ENCODE measurements at places on chromosomes 2 and 18. TPM values are rescaled to one million over a fixed set of nuclear protein-coding genes. Genes with fewer than 3 reads are reported as not detected.
A peak's percentile ranks its signal among the peaks of the same experiment; 100 is the strongest.

Gene FAM124B
- 0.37 TPM for total RNA-seq

Gene DHRS9
- 2.3 TPM for total RNA-seq

DNA sequence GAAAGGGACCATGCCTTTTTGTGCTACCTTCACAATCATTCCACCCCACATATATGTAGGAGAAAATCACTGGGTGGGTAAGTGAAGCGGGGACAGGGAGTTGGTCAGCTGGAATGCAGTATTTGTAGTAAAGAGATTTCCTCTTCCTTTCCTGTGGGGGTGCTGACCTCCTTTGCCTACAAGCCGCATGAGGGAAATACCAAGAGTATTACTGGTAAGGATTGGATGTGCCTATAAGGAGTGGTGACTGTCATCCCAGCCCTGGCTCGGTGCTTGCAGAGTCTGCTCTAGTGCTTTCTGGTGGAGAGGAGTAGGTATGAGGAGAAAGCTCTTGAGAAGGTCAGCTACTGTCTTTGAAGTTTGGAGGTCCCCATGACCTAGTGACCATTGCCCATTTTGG is 324.6 kb downstream of the HRH4 start:
- no peak for DNase-seq

DNA sequence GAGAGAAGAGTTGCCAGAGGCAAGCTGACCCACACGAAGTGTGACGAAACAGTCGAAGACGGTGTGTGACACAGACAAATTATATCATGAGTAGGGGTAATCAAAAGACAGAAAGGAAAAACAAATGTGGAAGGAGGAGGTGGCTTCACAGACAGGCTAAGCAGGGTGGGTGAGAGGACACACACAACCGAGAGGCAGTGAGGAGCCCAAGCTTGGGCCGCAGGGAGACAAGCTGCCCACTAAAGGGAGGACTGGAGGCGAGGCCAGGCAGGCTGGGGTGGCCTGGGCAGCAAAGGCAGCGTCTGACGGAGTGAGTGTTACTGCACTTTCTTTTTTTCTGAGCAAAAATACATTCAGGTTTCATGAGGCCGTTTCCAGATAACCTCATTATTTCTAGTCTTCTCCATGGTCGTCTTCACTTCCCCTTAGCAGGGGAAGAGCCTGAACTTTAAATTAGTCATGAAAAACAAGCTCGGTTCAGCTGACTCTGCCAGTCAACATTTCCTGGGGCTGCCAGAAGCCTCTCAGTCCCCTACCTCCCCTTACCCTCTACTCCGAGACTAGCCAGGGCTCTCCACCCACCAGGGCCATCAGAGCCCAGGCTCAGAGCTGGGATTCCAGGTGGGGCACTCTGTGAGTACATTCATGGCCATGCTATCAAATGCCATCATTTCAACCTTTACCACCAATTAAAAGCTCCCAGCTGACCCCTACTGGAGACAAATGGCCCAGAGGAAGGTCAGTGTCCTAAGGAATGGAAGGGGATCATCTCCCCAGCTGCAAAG is 13.8 kb upstream of the ZFP36L2 start:
- no peak for DNase-seq

DNA sequence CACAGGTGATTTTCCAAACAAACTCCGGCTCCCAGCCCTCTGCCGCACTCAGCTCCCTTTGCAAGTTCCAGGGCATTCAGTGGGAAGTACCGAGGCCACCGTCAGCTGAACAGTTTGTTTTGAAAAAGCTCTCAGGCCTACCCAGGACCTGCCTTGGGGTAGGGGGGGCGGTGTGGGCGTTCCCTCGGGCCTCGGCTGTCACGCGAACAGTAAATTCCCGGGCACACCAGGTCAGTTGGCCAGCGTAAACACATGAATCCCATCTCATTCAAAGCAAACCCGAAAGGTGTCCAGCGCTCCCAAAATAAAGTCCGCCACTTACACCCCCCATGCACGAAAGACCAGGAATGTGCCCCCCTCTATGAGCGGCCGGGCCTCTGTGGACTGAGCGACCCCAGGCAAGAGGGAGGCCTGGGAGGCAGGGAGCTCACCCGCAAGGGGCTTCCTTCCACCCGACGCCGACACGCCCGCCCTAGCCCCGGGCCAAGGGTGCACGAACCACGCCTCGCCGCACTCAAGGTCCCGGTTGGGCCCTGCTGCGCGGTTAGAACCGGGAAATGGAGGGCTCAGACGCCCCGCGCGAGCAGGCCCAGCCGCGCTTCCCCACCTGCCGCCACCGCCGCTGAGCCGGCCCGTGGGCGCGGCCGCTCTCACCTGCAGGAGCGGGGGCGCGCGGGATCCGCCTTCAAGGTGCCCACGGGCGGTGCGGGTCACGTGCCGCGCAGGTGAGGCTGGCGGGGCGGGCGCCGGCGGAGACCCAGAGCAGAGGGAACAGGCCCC is at the start of gene WDSUB1:
WDSUB1 (minus strand) TSS at position 775 of the 780 bp plus-strand sequence. CDS start 3,634 bp downstream, outside the sequence.
- DNase-seq: peak; percentile 79

DNA sequence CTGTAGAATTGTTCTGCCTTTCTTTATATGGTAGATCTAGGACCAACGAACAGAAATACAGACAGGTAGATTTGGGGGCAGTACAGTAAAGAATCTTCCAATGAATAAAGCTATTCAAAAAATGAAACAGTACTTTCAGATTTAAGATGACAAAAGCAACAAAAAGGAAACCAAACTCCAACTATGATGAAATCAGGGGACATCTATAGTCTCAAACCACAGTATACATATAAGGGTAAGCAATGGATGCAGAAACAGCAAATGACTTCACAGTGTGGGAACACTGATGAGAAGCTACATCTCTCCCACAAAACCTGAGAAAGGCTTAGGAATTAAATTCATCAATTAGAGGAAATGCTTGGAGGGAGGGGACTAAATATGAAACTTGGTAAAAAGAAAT is 202.5 kb downstream of the CTNNA2 start:
- no peak for DNase-seq

- no peak for DNase-seq
Observed at GRCh38 chr2:207434899-207435465, 94.8 kb upstream of the CREB1 start.

DNA sequence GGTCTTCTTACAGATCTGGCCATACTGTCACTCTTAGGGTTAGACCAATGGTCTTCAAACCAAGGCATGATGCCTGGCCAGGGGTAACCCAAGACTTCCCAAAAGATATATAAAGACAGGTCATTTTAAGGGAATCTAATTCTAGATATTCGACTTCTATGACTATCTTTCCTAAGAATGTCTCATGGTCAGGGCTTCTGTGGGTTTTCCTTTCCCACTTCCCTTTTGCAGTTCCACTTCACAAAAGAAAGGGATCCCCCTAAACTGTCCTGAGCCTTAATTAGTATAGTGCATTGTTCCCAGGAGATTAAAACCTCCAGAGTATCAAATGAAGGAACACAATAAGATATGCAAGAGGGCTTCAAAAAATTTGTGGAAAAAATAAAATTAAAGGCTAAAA is 223.6 kb upstream of the SIX2 start:
- DNase-seq: no peak

GRCh38 chr2:44325897-44326296 is 35.4 kb downstream of the PREPL start:
- DNase-seq: no peak

GRCh38 chr18:2987876-2988790 is 24.8 kb downstream of the LPIN2 start:
- no peak for DNase-seq

Data from testis (tissue), 5 donors.